Stimulated activated CD4-positive, alpha-beta T cell treated with anti-CD3 and anti-CD28 coated beads, Interleukin-2, amount 100 ng/mL, for 24 hours (primary cell): ENCODE measurements at places on chromosomes 13 and 19.
A peak's percentile ranks its signal among the peaks of the same experiment; 100 is the strongest.

- peak; percentile 67 for DNase-seq
Observed at GRCh38 chr19:45403781-45404556, 900 bp downstream of the PPP1R13L start.

- no peak for DNase-seq
Observed at GRCh38 chr13:102569488-102569887, 27.3 kb upstream of the TPP2 start.

- no peak for DNase-seq
Observed at GRCh38 chr19:49149652-49150105, 5.5 kb downstream of the HRC start.

DNA sequence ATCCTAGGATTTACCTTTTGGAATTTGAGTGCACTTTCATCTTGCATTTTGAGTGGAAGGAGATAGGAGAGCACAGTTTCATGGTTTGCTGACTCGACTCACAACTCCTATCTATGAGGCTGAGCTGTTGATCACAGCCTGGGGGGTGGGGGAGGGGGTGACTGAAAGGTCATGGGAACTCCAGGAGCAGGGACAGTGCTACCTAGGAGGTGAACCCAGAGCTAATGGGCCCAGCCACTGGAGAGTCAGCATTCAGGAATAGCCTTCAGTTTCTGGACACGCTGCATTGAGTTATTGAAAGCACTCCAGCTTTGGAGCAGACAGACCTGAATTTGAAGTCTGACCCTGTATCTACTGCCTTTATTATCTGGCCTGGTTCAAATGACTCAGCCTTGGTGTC, 339.9 kb downstream of the SLC7A1 start:
- DNase-seq = no peak

DNA sequence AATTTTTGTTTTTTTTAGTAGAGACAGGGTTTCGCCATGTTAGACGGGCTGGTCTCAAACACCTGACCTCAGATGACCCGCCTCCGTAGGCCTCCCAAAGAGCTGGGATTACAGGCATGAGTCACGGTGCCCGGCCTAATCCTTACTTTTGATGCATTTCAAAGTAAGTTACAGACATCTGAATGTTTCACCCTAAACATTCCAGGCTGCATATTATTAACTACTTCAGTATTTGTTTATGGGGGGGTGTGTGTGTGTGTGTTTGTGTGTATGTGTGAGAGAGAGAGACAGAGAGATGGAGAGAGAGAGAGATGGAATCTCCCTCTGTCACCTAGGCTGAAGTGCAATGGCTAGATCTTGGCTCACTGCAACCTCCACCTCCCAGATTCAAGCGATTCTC, 13.1 kb downstream of the SULT2B1 start:
- DNase-seq = no peak

GRCh38 chr13:24073657-24074056, 86.9 kb upstream of the SPATA13 start:
- no peak for DNase-seq
